ENCODE measurements at places on chromosomes 11 and 22.
A peak's percentile ranks its signal among the peaks of the same experiment; 100 is the strongest.

GRCh38 chr11:37572491-37573171 lies 974.6 kb upstream of the RAG2 start:
- peak; percentile 11 for DNase-seq

- DNase-seq, result no peak
These were observed 2.4 kb upstream of the TTC17 start for GRCh38 chr11:43356336-43356735.

GRCh38 chr22:41963453-41964111 lies 5.7 kb upstream of the SEPTIN3 start:
- DNase-seq, result no peak

GRCh38 chr11:63532117-63532516 lies 4.5 kb upstream of the PLAAT4 start:
- DNase-seq, result no peak

GRCh38 chr11:20207781-20208621 lies 47.7 kb upstream of the DBX1 start:
- no peak for DNase-seq

DNA sequence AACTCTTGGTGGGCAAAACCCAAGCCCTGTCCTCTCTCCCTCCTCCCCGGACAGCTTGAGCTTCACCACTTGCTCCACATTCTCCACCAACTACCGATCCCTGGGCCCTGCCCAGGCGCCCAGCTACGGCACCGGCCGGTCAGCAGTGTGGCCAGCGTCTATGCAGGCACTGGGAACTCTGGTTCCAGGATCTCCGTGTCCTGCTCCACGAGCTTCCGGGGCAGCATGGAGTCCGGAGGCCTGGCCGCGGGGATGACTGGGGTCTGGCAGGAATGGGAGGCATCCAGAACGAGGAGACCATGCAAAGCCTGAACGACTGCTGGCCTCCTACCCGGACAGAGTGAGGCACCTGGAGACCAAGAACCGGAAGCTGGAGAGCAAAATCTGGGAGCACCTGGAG lies 68.9 kb upstream of the RTL6 start:
- DNase-seq, result no peak

DNA sequence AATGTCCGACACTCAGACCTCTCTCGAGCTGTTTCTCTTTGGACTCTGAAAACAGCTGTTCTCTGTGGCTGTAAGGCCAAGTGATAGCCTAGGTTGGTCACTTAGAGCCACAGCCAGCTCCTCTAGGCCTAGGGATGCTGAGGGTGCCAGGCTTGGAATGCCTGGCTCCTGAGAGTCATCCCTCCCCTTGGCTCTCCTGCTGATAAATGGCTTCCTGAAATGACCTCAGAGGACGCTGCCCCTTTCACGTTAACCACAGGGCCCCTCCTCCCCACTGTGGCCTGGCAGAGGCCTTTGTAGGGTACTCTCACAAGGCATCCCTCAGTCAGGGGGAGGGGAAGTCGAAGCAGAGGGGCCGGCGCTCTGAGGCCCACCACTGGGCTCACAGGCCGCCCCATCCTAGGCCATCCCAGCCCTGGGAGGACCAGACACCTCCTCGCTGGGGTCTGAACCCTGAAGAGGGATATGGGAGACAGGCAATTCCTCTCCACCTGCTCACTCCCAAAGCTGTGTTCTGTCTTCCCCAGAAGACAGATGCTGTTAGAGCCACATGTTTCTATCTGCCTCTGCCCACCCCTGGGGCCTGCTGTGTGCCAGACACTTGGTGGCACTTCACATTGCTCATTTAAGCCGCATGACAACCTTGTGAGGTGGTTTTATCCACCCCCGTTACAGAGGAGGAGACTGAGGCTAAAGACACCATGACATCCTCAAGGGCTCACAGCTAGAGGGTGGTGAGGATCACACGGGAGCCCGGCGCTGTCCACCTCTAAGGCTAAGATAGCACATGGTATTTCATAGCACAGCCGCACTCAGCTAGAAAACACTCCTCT lies 50.9 kb downstream of the ARFGAP3 start:
- DNase-seq, result no peak

- peak; percentile 46 for DNase-seq
These were observed 115.9 kb downstream of the RAB38 start for GRCh38 chr11:88059326-88059725.

GRCh38 chr22:20752104-20752741 lies 21.7 kb upstream of the SERPIND1 start:
- no peak for DNase-seq

DNA sequence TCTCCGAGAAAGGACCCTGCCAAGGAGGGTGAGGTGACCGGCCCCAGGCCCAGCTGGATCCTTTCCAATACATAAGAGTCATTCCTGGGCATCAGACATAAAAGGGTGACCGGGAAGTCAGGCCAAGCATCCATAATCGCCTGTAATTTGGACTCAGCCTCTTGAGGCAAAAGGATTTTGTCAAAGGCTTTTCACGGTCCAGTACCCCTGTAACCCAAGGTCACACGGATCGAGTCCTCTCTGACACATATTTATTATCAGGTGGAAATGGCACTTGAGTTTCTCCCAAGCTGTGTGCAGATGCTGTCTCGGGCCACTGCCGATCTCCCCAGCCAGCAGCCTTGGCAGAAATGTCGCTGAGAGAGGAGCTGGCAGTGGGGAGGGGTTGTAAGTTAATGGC lies 556.5 kb downstream of the MN1 start:
- no peak for DNase-seq

DNA sequence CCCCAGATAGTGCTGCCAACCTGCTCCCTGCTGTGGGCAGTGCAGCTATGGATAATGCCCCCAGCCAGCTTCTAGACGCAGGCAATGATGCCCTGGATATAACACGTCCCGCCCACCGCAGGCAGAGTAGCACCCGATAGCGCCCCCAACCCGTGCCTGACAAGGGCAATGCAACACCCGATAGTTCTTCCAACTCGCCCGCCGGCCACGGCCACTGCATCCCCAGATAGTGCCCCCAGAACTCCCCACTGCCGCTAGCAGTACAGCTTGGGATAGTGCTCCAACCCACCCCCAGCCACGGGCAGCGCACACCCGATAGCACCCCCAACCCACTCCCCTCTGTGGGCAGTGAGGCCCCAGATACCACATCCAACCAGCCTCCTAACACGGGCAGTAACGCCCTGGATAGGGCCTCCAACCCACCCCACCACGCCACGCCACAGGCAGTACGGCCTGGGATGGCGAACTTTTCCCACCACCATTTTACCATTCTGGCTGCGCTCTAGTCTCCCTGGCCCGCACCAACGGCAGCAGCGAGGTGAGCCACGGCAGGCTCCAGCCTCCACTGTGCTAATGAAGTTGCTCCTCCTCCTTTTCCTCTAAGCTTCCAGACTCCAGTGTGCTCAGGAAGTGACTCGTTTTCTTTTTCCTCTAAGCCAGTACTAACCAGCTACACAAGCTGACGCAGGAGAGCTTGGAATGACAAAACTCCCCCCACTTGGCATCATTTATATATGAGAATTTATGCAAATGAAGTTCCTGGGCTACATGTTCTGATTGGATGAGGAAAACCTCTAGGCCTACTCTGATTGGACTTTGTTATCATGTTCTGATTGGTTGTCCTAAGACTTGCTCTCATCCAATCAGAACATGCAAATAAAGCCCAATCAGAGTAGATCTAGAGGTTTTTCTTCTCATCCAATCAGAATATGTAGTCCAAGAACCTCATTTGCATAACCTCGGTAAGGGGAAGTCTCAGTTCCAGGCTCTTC lies 3.0 kb upstream of the RFPL3 start:
- DNase-seq, result peak; percentile 76

GRCh38 chr22:28429711-28430110 lies 249.9 kb downstream of the TTC28 start:
- DNase-seq, result peak; percentile 68

GRCh38 chr22:42379966-42380537 lies 52.2 kb downstream of the NFAM1 start:
- DNase-seq, result no peak

GRCh38 chr22:36398601-36399471 lies 11.1 kb upstream of the MYH9 start:
- peak; percentile 93 for DNase-seq

DNA sequence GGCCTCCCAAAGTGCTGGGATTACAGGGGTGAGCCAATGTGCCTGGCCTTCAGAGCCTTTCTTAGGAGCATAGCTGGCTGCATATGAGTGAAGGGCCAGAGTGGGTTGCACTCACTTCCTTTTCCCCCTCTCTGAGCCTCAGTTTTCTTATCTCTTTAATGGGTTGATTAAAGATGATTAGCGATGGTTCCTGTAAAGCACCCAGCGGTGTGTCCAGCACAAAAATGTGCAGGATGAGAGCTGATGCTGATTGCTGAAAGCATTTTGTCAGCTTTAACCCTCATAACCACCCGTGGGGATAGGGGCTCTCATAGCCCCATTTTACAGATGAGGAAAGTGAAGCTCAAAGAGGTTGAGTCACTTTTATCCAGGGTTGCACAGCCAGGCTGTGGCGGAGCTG lies 5.5 kb downstream of the CACNA1I start:
- no peak for DNase-seq

DNA sequence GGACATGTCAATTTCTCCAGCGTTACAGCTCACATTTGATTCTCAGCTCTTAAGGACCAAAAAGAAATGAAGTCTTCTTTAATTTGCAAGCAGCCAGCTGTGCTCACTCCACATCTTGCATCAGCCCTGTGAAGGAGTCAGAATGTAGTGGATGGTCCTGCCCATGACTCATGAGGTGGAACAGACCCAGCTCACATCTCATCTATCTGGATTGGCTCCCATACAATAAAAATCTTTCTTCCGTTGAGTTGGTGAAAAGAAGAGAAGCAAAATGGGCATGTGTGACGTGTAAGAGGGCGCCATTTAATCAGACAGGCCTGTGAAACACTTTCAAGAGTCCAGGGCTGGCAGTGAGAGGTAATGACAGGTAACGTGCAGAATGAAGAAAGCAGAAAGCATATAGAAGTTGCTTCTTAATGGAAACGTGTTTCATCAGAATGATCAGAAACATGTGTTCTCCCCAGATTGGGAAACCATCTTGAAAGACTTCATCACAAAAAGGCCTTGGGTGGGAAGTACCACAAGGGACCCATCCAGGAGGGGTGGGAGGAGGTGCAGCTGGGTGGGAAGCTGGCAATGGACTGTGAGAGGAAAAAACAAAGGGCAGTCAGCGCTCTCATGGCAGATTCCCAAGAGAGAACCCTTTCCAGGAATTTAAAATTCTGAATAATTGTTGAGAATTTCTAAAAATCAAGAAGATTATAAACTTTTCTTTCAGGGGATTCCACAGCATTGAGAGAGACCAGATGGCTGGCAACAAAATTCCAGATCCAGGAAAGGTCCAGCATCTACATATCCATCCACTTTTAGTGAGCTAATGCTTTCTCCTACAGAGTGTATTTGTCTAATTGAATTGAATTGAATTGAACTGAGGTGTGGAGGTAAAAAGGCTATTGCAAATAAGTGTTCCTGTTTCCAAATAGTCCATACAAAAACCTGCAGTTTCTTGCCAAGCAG lies 57.0 kb downstream of the ETS1 start:
- DNase-seq, result peak; percentile 96

- DNase-seq, result peak; percentile 75
These were observed 775 bp downstream of the LPXN start for GRCh38 chr11:58574881-58575280.

- DNase-seq, result peak; percentile 37
These were observed 12.7 kb downstream of the MAP6 start for GRCh38 chr11:75656044-75656727.
